ENCODE measurements at places on chromosomes 16 and 17.

- DNase-seq = peak; percentile 42
These were observed 21.5 kb upstream of the PSMD7 start for GRCh38 chr16:74275031-74275636.

GRCh38 chr17:82677353-82677925 is 21.1 kb downstream of the RAB40B start:
- no peak for DNase-seq

DNA sequence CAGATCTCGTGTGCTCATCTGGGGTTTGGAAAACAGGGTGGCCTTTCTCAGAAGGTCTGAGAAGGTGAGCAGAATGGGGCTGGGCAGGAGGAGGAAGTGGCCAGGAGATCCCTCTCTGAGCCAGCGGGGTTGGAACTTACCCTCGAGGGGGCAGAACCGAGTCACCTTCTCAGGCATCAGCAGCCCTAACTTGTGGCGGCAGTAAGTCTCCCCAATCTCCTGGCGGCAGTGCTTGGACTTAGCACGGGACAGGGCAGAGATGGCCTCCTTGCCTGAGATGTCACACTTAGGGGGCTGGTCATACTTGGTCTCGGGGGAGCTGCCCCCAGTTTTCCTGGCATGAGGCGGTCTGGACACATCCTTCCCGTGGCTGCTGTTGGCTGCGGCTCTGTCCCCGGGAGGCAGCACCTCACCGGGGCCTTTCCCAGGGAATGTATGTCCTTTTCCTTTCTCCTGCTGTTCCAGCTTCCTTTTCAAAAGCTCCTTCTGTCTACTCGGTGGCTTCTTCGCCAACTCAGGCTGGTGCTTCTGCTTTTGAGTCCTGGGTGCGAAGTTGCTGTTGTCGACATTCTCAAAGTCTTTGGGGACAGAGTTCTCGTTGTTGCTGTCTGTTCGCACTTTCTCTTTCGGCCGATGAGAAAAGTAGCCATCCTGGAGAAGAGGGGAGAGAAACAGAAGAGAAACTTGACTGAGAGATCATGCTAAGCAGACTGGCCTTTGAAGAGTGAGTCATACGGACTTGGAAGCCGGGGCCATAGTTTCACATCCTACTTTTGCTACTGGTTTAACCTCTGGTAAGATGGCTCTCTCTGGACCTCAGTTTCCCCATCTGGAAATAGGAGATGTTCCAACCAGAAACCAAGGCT is 211.7 kb downstream of the XYLT1 start:
- DNase-seq = peak; percentile 84

- no peak for DNase-seq
These were observed 9.1 kb downstream of the ZNF668 start for GRCh38 chr16:31064882-31065461.

GRCh38 chr16:4006397-4006999 is 109.7 kb downstream of the ADCY9 start:
- DNase-seq = no peak

DNA sequence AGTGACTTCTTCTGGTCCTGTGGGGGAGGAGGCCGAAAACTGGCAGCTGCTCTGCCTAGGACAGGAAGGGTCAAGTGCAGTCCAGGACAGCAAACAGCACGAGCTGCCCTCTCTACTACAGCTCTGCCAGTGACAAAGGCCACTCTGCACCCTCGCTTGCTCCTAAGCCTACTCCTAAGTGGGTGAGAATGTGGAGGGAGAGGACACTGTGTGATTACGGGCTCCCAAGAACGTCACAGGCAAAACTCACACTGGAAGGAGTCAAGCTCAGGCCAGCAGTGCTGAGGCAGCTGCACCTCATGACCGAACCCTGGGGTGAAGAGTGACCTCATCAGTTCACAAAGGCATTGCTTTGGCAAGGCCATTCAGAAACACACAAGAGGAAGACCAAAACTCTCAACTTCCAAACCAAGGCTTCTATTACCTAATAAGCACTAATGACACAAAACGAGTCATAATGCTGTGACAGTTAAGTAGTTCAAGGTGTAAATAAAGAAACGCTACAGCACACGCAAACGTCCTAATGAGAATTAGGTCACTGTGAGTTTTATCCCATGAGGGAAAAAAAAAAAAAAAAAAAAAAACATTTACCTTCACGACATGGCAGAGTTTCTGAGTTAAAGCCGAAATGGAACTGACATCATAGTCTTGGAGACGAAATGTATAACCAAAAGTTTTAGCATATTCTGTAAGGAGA is 35.1 kb downstream of the MARF1 start:
- peak; percentile 94 for DNase-seq

DNA sequence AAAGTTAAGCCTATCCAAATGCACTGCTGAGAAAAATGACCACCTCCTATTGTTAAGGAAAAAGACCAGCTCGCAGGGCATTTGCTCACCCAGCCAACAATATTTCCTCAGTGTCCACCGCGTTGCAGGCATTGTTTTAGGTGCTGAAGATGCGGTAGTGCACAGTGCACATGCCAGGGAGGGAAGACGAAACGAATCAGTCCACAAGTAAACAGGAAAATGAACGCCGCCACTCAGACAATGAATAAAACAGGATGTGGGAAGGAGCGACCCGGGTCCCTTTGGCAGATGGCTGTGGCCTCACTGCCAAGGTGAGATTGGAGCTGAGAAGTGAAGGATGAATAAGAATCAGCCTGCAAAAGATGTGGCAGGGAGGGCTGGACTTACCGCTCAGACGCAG is 249.2 kb downstream of the FOXL1 start:
- DNase-seq = no peak

GRCh38 chr16:49465661-49466528 is 92.3 kb downstream of the C16orf78 start:
- DNase-seq = no peak

DNA sequence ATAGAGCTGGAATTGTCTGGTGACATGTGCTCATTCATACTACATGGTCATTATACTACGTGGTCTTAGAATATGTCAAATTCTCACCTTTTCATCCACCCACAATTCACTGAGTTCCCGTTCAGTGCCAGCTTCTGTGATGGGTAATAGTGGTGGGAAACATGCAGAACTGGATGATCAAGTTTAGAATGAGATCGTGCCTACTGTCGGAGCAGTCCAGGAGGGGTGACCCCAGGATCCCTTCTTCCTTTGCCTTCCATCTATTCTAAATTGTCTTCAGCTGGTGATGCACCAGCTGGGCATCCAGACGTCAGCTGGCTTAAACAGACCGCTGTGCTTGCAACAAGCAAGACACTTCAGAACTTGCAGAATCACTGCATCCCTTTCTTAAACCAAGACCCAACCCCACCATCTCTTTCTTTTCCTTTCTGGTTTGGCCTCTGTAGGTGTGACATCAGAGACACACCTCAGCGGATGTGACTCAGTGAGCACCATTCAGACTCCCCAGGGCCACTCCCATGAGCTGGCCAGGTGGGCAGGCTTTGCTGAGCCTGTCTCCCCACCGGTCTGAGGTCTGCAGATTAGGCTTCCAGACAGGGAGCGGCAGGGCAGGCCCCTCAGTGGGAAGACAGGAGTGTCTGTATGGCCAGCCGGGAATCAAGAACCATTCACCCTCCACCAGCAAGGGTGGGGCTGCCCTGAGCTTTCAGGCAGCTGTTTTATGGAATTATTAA is 18.1 kb downstream of the C17orf100 start:
- DNase-seq = no peak

- no peak for DNase-seq
These were observed 28.8 kb downstream of the ATP2C2 start for GRCh38 chr16:84397090-84397489.

GRCh38 chr16:11491524-11491923 is 95.2 kb downstream of the LITAF start:
- no peak for DNase-seq

DNA sequence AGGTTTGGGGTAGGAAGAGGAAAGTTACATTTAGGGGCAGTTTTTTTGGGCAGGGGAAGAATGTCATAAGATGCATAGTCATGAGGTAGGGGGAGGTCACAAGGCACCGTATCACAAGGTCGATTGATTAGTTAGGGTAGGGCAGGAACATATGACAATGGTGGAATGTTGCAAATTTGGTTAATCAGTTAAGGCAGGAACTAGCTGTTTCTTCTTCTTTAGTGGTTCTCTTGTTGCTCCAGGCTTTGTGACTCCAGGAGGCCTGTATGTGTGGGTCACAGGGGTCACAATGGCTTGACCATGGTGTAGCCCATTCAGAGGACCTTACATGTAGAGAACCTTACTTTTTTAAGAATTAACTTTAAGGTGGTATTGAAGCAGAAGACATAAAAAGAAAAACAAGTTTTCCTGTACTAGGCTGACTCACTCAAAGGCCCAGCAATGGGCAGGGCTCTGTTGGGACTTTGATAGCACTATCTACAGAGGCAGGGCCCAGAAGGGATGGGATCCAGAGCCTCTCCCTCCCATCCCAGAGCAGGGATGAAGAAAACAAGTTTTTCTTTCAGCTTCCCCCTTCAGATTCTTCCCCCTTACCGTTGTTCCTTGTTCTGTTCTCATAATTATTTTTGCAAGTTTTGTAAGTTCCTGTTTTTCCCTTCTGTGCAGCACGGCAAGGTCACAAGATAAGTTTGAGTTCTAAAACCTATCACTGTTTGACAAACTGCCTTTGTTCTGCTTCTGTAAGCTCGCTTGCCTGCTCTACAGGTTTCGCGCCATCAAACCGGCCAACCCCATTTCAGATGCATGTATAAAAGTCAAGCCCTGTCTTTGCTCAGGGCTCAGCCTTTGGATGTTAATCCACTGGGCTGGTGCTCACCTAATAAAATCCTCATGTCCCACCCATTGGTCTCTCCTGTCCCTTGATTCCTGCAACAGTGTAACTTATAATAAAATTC is 45.8 kb upstream of the ATF7IP2 start:
- DNase-seq = peak; percentile 31

DNA sequence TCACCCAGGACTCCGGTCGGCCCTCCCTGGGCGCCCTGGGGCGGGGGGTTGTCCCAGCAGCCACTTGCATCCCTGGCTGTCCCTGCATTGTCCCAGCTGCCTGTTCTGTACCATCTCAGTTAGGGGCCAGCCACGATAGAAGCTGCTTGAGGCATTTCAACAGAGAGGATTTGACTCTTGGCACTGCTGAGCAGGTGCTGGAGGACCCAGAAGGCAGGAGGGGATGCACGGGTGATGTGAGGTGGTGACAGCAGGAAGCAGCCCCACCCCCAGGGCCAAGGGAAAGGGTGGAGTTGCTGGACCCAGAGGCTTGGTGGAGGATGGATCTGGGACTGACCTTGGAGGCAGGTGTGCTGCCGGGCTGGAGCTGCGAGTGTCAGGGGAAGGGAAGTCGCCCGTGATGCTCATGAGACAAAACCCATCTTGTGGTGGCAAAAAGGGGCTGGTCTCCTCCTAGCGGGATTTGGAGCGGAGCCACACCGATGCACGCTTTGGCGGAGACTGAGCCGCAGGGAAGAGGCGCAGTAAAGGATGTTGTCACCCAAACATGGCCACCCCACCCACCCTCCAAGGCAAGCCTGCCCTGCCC is 188.0 kb upstream of the GSE1 start:
- DNase-seq = no peak

GRCh38 chr17:33980193-33980592 is 274.9 kb upstream of the CCL2 start:
- peak; percentile 55 for DNase-seq

- DNase-seq = peak; percentile 48
These were observed 16.7 kb downstream of the UNC13D start for GRCh38 chr17:75827308-75828075.

DNA sequence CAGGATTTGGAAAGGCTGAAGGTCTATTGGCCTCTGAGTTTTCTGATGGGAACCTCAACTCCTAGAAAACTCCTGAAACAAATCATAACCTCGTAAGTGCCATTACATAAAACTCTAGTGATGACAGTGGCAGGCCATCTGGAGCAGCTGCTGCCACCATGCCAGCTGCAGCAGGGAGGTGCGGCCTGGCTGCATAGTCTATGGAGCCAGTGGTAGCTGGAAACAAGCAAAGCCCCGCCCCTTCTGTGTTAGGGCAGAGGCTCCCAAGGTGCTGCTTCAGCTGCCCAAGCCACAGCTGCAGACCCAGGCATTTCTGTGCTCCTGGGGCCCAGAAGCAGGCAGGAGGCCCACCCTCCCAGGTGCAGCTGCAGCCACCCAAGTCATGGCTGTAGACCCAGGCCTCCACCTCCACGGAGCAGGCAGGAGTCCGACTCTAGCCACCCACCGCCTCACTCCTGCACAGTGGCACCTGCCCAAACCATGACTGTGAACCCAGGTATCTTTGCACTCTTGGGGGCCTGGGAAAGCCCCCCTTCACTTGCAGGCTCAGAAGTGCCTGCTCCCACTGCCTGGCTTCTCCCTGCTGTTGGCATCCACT is 254.1 kb upstream of the KCNJ16 start:
- DNase-seq = no peak

GRCh38 chr17:4417129-4417667 is 16.5 kb upstream of the SPNS3 start:
- DNase-seq = peak; percentile 17

GRCh38 chr16:23712976-23713375 is at the start of gene ERN2:
TSS of gene ERN2 (minus strand) at chr16:23713222. CDS start at chr16:23713187, 35 bp downstream.
- DNase-seq = no peak

- no peak for DNase-seq
These were observed 148.2 kb downstream of the SNX11 start for GRCh38 chr17:48255759-48256158.

GRCh38 chr16:23505180-23505665 is 5.1 kb downstream of the GGA2 start:
- no peak for DNase-seq

DNA sequence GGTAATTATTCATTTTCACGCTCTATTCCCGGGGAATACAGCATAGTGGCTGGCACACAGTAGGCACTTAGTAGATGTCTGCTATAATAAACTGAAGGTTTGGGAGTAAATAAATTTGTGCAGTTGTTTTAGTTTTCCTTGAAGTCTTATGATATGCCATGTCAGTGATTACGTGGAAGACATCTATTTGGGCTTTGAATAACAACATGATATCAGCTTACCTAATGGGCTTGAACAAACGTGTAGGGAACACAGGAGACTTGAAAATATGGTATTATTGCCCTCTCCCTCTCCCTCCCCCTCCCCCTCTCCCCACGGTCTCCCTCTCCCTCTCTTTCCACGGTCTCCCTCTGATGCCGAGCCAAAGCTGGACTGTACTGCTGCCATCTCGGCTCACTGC is 36.3 kb upstream of the NETO2 start:
- DNase-seq = no peak

DNA sequence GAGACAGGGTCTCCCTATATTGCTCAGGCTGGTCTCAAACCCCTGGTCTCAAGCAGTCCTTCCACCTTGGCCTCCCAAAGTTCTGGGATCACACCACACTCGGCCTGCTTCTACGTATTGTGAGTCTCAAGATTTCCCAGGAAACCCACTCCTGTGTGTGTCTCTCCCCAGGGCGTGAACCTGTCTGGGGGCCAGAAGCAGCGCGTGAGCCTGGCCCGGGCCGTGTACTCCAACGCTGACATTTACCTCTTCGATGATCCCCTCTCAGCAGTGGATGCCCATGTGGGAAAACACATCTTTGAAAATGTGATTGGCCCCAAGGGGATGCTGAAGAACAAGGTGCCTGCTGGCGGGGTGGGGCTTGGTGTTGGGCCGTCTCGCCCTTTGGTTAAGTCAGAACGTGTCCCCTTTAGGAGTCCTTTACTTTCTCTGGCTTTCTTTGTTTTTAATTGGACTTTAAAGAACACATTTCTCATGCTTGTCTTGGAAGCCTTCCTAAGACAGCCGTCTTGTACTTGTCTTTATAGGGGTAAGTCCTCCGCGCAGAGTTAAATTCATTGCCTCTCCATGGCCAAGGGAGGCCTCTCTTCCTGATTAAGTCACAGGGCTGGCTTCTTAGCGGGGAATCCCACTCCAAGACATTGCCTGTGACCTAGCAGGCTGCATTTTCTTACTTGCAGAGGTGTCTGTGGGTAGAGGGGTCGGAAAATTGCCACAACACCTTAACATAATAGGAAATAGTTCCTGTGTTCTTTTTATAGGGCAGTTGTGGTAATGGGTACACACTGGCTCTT is 136.4 kb downstream of the ABCC6 start:
- DNase-seq = no peak
